ENCODE measurements at places on chromosomes 13 and 19.

- peaks cover 11% of the 10 kb centered on the region for H3K4me1 ChIP-seq
- H3K27ac ChIP-seq: peak within 1 kb of the TSS; percentile 25
- H3K27me3 ChIP-seq: no peaks in the 10 kb centered on the region
Measured at GRCh38 chr19:43780706-43781525, at the start of gene KCNN4. KCNN4 (minus strand) TSS chr19:43780973; CDS start chr19:43780861, 112 bp downstream.

DNA sequence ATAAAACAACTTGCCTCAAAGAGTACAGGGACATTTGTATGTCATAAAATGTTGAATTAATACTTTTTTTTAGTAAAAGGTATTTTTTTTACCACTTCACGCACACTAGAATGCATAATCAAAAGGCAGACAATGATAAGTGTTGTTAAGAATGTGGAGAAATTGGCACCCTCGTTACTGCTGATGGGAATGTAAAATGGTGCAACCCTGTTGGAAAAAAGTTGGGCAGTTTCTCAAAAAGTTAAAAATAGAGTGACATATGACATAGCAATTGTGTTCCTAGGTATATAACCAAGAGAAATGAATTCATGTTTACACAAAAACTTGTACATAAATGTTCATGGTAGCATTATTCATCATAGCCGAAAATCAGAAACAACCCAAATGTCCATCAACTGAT, 109.5 kb downstream of the PIBF1 start:
- peaks cover 2% of the 10 kb centered on the region for H3K36me3 ChIP-seq
- H3K27me3 ChIP-seq: no peaks in the 10 kb centered on the region
- DNase-seq: no peak
- H3K4me3 ChIP-seq: no peak overlapping the region
- H3K4me1 ChIP-seq: no peaks in the 10 kb centered on the region
- H3K27ac ChIP-seq: no peak overlapping the region

DNA sequence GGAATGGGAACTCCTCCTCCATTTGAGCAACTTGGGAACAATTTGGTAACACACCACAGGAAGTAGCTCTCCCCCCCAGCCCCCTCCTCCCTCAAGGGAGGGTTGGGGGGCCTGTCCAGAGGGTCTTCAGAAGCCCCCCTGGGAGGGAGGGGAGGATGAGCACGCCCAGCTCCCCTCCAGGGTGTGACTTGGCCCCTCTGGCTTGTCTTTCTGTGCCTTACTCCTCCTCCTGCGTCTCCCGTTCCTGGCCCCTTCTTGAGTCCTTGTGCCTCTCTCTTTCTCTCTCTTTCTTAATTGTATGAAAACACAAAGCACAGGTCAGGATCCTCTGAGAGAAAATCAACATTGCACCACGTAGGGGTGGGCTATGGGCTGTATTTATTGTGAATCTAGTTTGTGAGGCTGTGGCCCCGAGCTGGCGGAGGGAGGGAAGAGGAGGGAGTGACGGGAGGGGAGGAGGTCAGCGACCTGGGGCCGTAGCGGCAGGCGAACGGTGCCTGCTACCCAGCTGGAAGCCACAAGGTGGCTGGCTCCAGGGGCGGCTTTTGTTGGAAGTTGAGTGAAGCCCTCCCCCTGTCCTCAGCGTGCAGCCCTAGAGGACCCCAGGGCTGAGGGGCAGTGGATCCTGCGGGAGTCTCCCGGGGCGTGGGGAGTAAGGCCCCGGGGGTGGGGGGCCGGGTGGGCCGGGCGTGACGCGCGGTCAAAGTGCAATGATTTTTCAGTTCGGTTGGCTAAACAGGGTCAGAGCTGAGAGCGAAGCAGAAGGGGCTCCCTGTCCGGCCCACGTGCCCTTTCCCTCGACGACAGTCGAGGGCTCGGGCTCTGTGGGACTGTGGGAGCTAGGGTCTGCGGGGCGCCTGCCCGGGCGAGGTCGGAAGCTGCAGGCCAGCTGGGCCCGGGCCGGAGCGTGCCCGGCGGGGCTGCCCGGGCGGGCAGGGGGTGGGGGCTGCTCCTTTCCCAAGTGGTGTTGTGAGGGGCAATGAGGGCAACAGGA, 6.4 kb downstream of the LYL1 start:
- no peaks in the 10 kb centered on the region for H3K27me3 ChIP-seq
- H3K4me1 ChIP-seq: no peaks in the 10 kb centered on the region
- H3K4me3 ChIP-seq: no peak overlapping the region
- no peak overlapping the region for H3K27ac ChIP-seq
- H3K36me3 ChIP-seq: no peaks in the 10 kb centered on the region
- DNase-seq: peak; percentile 69

DNA sequence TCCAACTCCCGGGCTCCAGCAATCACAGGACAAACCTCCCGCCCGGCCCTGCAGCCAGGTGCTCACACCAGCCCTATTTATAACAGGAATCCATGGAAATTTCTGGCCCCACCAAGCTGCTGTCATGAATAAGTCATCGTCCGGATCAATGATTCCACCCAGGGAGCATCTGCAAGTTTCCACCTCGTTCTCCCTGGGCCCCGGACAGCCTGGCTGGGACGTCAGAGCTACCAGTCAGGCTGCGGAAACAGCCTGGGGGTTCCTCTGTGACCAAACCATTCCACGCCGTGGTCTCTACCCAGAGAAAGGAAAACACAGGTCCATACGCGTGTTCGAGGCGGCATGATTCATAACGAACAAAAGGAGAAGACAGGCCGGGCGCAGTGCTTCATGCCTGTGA, 20.7 kb upstream of the PTBP1 start:
- no peak for DNase-seq
- no peak overlapping the region for H3K27ac ChIP-seq
- H3K4me3 ChIP-seq: no peak overlapping the region
- no peaks in the 10 kb centered on the region for H3K27me3 ChIP-seq

- H3K27me3 ChIP-seq: no peaks in the 10 kb centered on the region
- peaks cover 3% of the 10 kb centered on the region for H3K36me3 ChIP-seq
- no peak for DNase-seq
Measured at GRCh38 chr19:16115301-16116039, 3.8 kb downstream of the RAB8A start.

- peak overlapping the region; percentile 88 for H3K4me3 ChIP-seq
- peak overlapping the region; percentile 92 for H3K27ac ChIP-seq
- peak; percentile 17 for DNase-seq
- H3K4me1 ChIP-seq: no peaks in the 10 kb centered on the region
- no peaks in the 10 kb centered on the region for H3K27me3 ChIP-seq
- H3K36me3 ChIP-seq: no peaks in the 10 kb centered on the region
Measured at GRCh38 chr19:17075864-17076542, 426 bp downstream of the MYO9B start.

All from Caco-2 (cell line).